ENCODE measurements at places on chromosomes 5 and 9. TPM values are rescaled to one million over a fixed set of nuclear protein-coding genes. Genes with fewer than 3 reads are reported as not detected.

PRRX2 gene
- polyA plus RNA-seq = 0.18 TPM

- DNase-seq = no peak
Measured at GRCh38 chr5:3741374-3741770, 145.7 kb downstream of the IRX1 start.

DNA sequence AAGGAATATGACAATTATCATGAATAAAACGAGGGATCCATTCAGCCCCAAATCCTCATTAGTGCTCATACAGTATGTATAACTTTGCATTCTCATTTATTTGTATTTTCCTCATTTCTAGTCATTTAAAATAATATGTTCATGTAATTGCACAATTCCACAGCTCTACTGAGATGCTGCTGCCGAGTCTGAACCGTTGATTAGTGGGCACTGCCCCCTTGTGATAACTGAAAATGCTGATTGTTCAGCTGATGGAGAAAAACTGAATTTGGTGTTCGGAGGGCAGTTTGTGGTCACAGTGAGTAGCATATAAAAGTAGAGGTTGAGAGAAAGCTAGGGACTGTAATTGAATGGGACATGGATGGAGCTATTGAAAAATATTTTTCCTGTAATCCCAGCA, 12.2 kb upstream of the GPR151 start:
- no peak for DNase-seq

ANKRD18B gene
- not detected for polyA plus RNA-seq

DNA sequence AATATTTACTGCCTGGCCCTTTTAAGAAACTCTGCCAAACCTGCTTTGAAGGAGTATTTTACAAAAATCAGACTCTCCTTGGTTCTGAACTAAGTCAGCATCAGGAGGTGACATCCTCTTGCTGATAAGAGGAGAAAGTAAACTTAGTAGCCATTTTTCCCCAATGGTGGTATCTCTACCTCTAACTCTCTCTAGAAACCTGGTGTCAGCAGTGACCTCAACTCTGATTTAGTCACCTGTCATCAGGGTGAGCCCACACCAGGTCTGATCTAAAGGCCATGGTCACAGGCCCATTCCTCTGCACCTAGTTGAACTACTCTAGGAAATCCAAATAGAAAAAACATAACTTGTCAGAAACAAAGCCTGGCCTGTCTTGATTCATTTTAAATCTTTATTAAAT, 4.2 kb downstream of the CARNMT1 start:
- DNase-seq = no peak

GRCh38 chr9:107489687-107490605, at the start of gene KLF4:
KLF4 (minus strand) TSS chr9:107489769; CDS start chr9:107489172, 597 bp downstream.
- DNase-seq = peak; percentile 38

DNA sequence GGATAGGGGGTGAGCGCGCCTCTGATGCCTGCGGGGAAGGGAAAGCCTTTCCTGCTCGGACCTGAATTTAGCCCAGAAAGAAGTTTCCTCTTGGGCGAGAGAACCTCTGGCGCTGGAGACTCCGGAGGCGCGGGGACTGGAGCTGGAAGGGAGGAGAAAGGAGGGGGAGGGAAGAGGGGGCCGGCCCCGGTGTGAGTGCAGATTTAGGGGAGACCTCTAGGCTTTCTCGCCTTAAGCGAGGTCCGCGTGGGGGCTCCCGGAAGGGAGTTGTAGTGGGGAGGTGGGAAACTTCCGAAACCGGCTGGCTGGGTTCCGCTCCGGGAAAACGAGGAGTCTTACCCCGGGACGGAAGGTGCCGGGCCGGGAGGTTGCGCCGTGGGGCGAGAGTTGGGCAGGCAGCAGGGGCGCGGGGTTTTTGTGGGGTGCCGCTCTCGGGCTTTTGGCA, 1.3 kb downstream of the PCSK5 start:
- no peak for DNase-seq

- DNase-seq = no peak
Measured at GRCh38 chr9:81083067-81083466, 606.3 kb downstream of the TLE1 start.

- no peak for DNase-seq
Measured at GRCh38 chr5:132321109-132321721, 27.0 kb downstream of the SLC22A4 start.

DNA sequence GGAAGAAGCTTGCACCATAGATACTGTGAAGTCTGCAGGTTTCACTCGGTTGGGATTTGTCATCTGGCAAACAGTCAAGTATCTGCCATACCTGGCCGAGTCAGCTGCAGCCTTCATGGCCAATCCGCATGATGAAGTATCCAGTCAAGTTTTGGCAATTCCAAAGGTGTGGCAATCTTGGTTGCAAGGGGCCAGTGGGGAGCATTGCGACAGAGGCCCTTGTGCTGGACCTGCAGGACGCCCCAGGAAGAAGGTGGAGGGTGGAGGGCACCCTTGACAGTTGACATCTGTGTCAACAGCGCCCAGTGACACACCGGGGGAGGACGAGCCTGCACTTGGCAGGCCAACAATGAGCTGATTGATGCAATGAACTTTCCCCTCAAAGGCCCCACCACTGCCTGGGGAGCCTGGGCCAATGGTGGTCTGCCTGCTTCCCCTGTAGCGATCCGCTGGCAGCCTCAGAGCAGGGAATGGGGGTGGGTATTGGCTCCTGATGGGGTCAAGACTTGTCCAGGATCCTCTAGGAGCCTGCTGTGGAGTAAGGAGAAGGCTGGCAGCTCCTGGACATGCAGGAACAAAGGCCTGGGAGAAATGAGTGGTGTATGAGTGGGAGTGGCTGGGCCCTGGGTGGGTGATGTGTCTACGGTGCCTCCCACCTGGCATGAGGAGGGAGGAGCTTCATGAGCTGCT, 122.8 kb upstream of the PITX1 start:
- no peak for DNase-seq

GRIA1 gene
- polyA plus RNA-seq = not detected

GRCh38 chr5:74196233-74196632, 444.3 kb downstream of the ENC1 start:
- DNase-seq = no peak

GRCh38 chr5:14534773-14535172, 46.8 kb upstream of the OTULINL start:
- DNase-seq = no peak

DNA sequence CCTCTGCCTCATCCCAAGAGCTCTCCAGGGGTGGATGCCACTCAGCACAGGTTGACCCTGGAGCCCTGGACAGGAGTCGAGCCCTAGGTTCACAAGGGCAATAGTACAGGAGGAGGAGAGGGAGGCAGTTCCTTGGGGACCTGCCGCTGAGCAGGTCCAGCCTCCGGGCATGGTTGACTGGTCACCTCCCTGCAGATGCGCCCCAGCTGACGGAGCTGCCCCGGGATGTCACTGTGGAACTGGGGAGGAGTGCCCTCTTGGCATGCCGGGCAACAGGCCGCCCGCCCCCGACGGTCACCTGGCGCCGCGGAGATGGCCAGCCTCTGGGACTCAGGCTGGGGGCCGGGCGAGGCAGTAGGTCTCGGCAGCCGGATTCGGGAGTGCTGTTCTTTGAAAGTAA, 53.7 kb downstream of the HMCN2 start:
- no peak for DNase-seq

GRCh38 chr5:88251048-88251711, 17.5 kb downstream of the TMEM161B start:
- peak; percentile 13 for DNase-seq

GRCh38 chr9:124774129-124774978, 2.6 kb upstream of the OLFML2A start:
- peak; percentile 71 for DNase-seq

DNA sequence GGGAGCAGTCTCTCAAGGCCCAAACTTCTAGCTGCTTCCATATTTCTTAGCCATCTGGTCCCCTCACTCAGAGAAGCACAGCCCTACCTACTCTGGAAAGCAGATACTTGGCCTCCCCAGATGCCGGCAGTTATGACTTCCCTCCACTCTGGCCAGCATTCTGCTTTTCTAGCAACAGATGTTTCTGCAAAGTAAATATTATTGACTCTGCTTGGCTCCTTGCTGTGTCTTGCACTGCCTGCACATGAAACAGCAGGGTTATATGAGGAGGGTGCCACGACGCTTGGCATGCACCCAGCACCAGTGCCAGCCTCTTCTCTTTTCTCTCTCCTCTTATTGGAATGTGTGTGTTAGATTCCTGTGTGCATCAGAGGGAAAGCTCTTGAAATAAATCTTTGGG, 99.7 kb downstream of the ARHGAP26 start:
- no peak for DNase-seq

- DNase-seq = no peak
Measured at GRCh38 chr5:170059221-170059620, 46.5 kb upstream of the FOXI1 start.

NR4A3 gene
- polyA plus RNA-seq = 0.83 TPM

GRCh38 chr5:10594591-10595210, 30.8 kb downstream of the ANKRD33B start:
- DNase-seq = no peak

BOD1 gene
- 12.1 TPM for polyA plus RNA-seq

DNA sequence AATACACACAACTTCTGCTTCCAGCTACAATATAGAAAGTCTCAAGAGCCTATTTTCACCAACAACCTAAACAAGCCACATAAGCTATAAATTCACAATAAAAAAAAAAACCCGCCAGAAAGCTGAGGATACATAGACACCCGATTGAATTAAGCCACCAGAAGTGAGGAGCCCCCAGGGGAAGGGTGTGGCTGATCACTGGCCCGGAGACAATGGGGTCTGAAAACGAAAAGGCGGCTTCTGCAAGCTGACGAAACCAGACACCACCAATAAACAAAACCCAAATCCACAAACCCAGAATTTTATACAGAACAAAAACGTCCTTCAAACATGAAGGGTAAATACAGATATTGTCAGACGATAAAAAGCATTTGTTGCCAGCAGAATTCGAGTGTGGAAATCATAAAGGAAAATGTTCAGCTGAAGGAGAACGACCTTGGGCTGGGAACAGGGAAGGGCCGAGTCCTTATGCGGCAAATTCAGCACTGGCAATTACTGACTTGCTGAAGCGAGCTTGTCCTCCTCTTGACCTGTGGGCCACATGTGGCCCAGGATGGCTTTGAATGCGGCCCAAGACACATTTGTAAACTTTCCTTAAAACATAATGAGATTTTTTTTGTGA, 39.6 kb upstream of the CEP72 start:
- DNase-seq = no peak

DNA sequence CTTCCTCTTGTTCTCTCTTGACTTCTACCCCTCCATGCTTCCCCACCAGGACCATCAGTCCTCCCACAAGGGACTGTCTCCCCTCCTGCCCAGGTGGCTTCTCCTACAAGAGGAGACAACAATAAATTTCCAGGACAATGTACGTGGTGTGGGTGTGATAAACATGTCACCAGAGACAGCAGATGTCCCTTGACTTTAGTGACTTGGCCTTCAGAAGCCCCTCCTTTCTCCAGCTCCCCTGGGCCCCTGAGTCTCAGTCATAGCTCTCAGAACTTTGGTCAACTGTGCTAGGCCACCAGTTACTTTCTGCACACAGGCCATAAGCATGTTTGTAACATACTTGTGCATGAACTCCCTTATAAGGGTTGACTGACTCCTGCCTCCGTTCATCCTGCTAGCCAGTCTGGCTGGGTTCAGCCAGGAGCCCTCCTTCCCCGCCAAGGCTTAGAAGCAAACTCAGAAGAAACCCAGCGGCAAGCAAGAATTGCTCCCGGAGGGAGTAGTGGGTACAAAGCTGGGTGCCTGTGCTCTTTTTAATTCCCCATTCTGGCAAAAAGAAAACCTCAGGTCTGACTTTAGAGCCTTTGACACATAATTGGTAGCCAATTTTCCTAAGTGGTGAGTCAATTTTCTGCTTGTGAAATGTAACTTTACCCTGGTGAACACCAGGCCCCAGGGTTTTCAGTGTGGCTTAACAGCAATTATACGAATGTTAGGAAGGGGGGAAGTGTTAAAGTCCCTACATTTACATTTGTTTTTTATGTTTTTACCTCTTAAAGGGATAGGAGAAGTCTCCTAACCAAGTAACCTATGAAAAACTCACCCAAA, 49.2 kb downstream of the EBF1 start:
- no peak for DNase-seq

GRCh38 chr5:8560776-8561175, 691.8 kb downstream of the MTRR start:
- no peak for DNase-seq

DNA sequence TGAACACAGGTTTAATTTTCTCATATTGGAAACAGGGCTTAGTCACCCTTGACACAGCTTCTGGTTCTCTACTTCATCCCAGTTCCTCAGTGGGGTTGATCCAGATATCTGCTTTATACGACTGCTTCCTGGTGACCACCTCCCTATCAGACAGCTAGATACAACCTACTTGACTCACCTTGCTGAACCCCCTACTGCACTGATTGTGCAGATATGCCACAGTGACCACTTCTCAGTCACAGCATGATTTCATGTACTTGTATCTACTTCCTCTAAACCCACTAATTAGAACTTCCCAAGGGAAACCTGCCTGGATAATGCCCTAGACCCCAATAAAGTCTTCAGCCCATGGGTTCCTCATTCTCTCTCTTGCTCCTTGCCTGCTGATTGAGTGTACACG, 18.4 kb upstream of the RFK start:
- DNase-seq = no peak

SCAMP1 gene
- polyA plus RNA-seq = 42.0 TPM

- no peak for DNase-seq
Measured at GRCh38 chr9:8750639-8751051, 951.1 kb upstream of the DMAC1 start.

DNA sequence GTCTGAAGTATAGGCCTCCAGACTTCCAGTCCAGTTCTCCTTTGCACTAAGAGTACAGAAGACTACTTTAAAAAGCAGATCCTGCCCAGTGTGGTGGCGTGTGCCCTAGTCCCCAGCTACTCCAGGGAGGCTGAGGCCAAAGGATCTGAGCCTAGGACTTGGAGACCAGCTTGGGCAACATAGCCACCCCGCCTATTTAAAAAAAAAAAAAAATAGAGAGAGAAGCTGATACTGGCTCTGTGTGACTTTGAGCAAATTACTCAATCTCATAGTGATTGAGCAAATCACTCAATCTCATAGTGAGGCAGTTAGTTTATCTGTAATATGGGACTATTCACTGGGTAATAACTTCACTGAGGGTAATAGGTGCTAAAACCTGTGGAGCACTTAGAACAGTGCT, 43.6 kb upstream of the KDM4C start:
- DNase-seq = no peak

PCDHA12 gene
- polyA plus RNA-seq = not detected

HDHD3 gene
- 29.7 TPM for polyA plus RNA-seq

- DNase-seq = no peak
Measured at GRCh38 chr9:111752455-111752854, 42.3 kb downstream of the SHOC1 start.

DNA sequence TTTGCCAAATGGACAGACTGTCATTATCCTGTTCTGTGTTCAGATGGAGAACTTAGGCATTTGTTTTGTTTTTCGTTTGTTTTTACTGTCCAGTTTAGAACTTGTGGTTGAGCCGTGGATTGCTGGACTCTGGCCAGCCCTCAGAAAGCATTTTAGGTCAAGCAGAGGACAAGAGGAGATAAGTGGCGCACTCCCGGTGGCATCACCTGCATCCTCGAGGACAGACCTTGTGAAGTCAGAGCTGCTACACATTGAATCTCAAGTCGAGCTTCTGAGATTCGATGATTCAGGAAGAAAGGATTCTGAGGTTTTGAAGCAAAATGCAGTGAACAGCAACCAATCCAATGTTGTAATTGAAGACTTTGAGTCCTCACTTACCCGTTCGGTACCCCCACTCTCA, 8.9 kb downstream of the MTRR start:
- no peak for DNase-seq

GRCh38 chr9:16289639-16290038, 580.8 kb downstream of the BNC2 start:
- no peak for DNase-seq
